Activated T-cell treated with anti-CD3 and anti-CD28 coated beads for 24 hours (primary cell): ENCODE measurements at places on chromosomes 2 and 18.

DNA sequence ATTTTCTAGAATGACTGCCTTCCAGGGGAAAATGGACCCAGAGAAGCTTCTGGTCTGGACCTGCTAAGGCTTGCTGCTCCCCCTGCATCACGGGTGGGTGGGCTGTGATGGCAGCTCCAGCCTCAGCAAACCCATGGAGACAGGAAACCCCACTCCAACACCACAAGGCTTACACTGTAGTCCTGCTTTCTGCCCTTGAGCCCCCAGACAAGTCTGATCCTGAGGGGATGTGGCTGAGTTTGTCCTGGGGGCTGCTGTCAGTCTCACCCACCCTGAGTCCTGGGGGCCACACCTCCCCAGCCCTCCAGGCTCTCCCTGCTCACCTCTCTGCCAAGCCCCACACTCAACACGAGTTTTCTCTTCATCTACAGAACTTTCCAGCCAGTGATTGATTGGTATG is 279.4 kb downstream of the EIPR1 start:
- no peak for DNase-seq

DNA sequence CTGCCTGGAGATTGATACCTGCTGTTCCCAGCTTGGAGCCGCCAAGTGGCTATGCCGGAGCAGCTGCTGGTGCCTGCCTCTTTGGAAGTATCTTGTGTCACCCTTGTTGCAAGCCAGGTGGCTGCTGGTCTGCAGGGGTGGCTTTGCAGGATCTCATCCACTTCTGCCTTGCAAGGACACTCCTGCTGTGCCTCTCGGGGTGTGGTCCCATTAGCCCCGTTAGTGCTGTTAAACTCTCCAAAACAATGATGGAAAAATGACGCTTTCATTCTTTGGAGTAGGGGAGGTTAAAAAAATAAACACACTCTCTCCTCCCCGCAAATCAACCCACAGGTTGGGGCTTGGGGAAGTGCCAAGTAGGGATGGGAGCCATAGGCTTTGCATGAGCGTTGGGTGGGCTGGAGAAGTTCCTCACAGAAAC is 352.8 kb downstream of the RNF144A start:
- DNase-seq: no peak

- DNase-seq: no peak
These were observed 593.1 kb downstream of the TMX3 start for GRCh38 chr18:68121826-68122225.

DNA sequence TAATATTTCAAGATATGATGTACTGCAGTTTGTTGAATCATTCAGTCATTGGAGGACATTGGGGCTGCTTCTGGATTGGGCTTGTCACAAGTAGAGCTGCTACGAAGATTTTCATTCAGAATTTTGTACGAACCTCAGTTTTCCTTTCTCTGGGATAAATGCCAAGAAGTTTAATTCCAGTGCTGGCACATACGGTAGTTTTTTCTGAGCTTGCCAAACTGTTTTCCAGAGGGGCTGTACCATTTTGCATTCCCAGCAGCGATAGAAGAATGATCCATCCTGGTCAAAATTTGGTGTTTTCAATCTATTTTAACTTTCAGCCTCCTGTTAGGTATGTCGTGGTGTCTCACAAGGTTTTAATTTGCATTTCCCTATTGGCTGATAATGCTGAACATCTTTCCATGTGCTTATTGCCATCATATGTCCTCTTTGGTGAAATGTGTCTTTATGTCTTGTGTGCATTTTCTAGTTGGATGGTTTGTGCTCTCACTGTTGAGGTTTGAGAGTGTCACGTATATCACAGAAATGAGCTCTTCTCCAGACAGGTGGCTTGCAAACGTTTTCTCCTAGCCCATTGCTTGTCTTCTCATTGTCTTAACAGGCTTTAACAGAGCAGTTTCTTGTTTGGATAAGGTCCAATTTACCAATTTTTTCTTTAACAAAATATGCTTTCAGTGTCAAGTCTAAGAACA is 612.6 kb downstream of the GALR1 start:
- DNase-seq: no peak

GRCh38 chr2:11222845-11223244 is 67.6 kb downstream of the SLC66A3 start:
- DNase-seq: no peak

DNA sequence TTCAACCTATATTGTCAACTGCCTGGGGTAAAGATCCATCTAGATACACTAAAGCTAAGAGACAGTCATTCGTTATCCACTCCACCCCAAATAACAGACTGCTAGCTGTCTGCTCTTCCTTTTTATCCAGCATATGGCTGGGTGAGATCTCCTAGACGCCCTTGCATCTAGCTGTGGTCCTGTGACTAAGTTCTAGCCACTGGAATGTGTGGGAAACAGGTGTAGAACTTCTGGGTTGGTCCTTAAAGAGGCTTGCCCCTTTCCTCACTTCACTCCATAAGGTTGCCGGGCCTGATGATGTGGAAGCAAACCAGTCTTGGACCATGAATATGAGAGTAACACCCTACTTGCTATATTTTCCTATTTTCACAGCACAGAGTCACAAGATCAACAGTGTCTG is 3.2 kb downstream of the COA5 start:
- DNase-seq: no peak

DNA sequence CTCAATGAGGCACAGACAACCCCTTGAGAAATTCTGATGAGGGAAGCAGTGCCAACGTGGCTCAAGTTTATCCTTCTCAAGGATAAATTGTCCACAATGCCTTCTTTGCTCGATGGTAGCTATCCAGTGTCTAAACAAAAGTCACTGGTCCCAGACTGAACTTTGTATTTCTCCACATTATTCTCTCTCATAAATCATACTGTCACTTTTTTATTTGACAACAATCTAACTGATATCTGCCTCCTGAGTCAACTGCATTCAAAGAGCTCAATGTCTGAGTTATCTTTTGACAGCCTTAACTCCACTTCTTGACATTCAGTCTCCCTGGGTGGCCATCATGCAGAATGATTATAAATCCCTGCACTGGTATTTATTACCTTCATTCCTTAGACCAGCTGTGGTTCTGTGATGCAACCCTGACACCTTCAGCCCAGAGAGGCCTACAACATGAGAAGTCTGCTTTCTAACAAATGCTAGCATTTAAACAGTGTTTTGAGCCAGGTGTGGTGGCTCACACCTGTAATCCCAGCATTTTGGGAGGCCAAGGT is 38.2 kb downstream of the IMMT start:
- no peak for DNase-seq

DNA sequence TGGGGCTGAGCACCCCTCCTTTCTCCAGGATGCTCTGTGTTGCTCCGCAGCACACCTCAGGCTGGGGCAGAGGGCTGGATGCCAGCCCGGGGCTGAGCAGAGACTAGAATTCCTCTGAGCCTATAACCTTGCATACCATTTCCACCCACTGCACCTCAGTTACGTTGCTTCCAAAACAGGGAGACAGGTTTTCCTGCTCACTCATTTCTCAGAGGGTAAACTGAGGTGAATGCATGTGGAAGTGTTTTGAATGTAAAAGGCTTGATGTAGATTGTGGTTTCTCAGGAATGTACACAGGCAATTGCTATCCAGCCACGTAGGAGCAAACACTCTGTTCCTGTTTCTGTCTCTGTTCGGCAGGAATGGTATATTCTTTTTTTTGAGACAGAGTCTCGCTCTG is 45.3 kb downstream of the EDAR start:
- no peak for DNase-seq

DNA sequence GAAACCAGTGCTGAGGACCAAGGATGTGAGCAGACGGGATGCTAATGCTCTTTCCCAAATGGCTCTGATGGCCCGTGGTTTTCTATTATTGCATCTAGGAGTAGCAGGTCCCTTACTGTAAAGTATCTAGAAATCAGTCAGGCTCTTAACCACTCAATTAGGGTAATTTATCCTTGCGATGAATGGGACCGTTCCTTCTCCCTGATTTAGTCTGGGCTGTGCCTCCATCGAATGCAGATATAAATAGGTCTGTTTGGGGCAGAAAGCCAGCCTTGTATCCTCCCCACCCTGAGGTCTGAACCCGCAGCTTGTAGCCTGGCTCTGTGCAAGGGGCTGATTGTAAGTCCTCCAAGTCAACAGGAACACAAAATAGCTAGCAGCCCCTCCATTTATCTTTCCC is 9.5 kb upstream of the SMARCAL1 start:
- no peak for DNase-seq
